ENCODE measurements at places on chromosomes 3 and 15. TPM values are rescaled to one million over a fixed set of nuclear protein-coding genes. Genes with fewer than 3 reads are reported as not detected.

TAGLN3 gene
- polyA plus RNA-seq: 2.1 TPM

ZNF774 gene
- 4.1 TPM for polyA plus RNA-seq

CNBP gene
- polyA plus RNA-seq: 471 TPM

TEX9 gene
- polyA plus RNA-seq: 24.2 TPM

GOLGA6L26 gene
- polyA plus RNA-seq: not detected

MNS1 gene
- polyA plus RNA-seq: 30.0 TPM

CFAP20DC gene
- polyA plus RNA-seq: 5.0 TPM

ACOX2 gene
- 38.7 TPM for polyA plus RNA-seq

TRIM42 gene
- not detected for polyA plus RNA-seq

ACP3 gene
- 68.4 TPM for polyA plus RNA-seq

MYLK gene
- 187 TPM for polyA plus RNA-seq

ZNF860 gene
- 2.5 TPM for polyA plus RNA-seq

ZIC4 gene
- not detected for polyA plus RNA-seq

GABRB3 gene
- polyA plus RNA-seq: 6.5 TPM

SEMA7A gene
- 5.9 TPM for polyA plus RNA-seq

EXD1 gene
- polyA plus RNA-seq: not detected

HYKK gene
- polyA plus RNA-seq: 10.8 TPM

MAP1A gene
- polyA plus RNA-seq: 8.4 TPM

STAC gene
- 11.6 TPM for polyA plus RNA-seq

ARHGEF26 gene
- polyA plus RNA-seq: 14.0 TPM

RFTN1 gene
- polyA plus RNA-seq: 33.6 TPM

ZNF385D gene
- 10.2 TPM for polyA plus RNA-seq

OXSM gene
- 22.7 TPM for polyA plus RNA-seq

ZKSCAN7 gene
- polyA plus RNA-seq: 19.0 TPM

FBXO40 gene
- polyA plus RNA-seq: 0.06 TPM

TBC1D2B gene
- 26.6 TPM for polyA plus RNA-seq

CHCHD4 gene
- 21.0 TPM for polyA plus RNA-seq

CYP8B1 gene
- polyA plus RNA-seq: 0.83 TPM

TRH gene
- 0.11 TPM for polyA plus RNA-seq

RABL3 gene
- polyA plus RNA-seq: 36.4 TPM

SERPINI1 gene
- polyA plus RNA-seq: 50.4 TPM

CHAC1 gene
- 2.5 TPM for polyA plus RNA-seq
